Activated CD8-positive, alpha-beta memory T cell treated with anti-CD3 and anti-CD28 coated beads, Interleukin-2, amount 10 ng/mL, durations not matched to agents 7 days and 5 days (primary cell): ENCODE measurements at places on chromosomes 16 and 17.
A peak's percentile ranks its signal among the peaks of the same experiment; 100 is the strongest.

DNA sequence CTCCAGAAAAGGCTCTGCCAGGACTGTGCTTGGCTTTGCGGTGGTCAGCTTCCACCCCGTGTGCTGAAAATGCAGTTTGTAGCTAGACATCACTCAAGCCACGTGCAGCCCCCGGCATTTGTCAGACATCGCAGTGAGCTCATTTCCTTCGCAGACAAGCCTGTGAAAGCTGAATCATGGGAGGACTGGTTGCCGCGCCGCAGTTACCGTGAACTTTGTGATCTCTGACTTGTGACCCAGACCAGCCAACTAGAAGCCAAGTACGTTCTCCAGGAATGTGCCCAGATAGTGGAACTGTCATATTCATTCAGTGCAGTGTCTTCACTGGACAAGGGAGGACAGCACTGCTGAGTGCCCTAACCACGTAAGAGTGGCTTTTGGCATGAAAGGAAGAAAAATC lies 58.1 kb downstream of the NDE1 start:
- peaks cover 12% of the 10 kb centered on the region for H3K36me3 ChIP-seq
- no peaks in the 10 kb centered on the region for H3K27me3 ChIP-seq
- no peak for DNase-seq
- H3K27ac ChIP-seq = no peak overlapping the region
- no peak overlapping the region for H3K4me3 ChIP-seq
- H3K4me1 ChIP-seq = peaks cover 7% of the 10 kb centered on the region

GRCh38 chr16:26724189-26724588 lies 342.5 kb upstream of the C16orf82 start:
- H3K4me3 ChIP-seq = no peak overlapping the region
- H3K27ac ChIP-seq = no peak overlapping the region
- H3K27me3 ChIP-seq = peaks cover 1% of the 10 kb centered on the region
- H3K4me1 ChIP-seq = no peaks in the 10 kb centered on the region

- H3K27ac ChIP-seq = no peak overlapping the region
- peaks cover 14% of the 10 kb centered on the region for H3K4me1 ChIP-seq
- H3K4me3 ChIP-seq = peak overlapping the region; percentile 24
- H3K36me3 ChIP-seq = no peaks in the 10 kb centered on the region
Observed at GRCh38 chr17:2023692-2024571, 1.2 kb downstream of the RTN4RL1 start.

DNA sequence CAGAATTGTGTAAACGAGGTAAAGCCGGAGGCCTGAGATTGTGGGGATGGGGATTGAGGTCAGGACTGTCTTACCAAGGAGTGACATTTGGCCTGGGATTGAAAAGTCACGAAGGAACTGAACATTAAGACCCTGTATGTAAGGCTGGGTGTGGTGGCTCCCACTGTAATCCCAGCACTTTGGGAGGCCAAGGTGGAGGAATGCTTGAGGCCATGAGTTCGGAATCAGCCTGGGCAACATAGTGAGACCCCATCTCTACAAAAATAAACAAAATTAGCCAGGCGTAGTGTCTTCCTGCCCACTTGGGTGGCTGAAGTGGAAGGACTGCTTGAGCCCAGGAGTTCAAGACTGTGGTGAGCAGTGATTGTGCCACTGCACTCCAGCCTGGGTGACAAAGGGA lies 75.5 kb downstream of the JPH3 start:
- no peaks in the 10 kb centered on the region for H3K36me3 ChIP-seq
- peaks cover 13% of the 10 kb centered on the region for H3K4me1 ChIP-seq
- DNase-seq = no peak
- H3K27ac ChIP-seq = no peak overlapping the region
- H3K27me3 ChIP-seq = peaks cover 3% of the 10 kb centered on the region
- H3K4me3 ChIP-seq = no peak overlapping the region

DNA sequence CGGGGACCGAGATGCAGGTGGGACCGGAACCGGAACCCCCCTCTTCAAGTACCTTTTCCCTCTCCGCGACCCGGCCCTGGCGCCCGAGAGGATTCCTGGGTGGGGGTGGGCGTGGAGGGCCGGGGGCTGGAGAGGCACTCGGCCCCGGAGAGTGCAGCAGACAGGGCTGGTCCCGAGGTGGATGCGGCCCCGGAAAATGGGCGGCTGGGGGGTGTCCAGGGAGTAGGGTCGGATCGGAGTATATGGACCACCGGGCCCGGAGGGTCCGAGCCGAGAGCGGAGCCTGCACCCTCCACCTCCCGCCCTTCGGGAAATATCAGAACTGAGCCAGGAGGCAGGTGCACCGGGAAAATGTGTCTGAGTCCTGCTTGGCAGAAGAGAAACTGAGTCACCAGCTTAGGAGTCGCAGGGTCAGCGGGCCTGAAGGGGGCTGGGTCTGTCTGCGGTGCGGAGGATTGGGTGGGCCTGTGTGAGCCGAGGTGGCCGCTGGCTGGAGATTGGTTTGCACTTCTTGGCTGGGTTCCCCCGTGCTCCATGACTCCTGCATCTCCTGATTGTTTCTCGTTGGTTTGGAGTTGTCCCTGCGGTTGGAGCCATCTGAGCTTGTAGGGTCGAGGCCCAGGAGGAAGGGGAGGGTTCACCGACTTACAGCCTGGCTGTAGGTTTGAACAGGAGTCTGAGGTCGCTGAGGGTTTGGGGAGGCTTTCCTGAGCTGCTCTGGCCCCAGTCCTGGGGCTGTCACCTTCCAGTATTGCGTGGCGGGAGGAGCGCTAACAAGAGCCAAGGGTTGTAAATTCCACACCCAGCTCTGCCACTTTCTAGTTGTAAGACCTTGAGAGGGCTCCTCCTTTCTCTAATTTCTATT lies 518 bp downstream of the SH2B1 start:
- H3K4me1 ChIP-seq = peaks cover 23% of the 10 kb centered on the region
- H3K4me3 ChIP-seq = peak overlapping the region; percentile 89
- H3K27me3 ChIP-seq = no peaks in the 10 kb centered on the region

DNA sequence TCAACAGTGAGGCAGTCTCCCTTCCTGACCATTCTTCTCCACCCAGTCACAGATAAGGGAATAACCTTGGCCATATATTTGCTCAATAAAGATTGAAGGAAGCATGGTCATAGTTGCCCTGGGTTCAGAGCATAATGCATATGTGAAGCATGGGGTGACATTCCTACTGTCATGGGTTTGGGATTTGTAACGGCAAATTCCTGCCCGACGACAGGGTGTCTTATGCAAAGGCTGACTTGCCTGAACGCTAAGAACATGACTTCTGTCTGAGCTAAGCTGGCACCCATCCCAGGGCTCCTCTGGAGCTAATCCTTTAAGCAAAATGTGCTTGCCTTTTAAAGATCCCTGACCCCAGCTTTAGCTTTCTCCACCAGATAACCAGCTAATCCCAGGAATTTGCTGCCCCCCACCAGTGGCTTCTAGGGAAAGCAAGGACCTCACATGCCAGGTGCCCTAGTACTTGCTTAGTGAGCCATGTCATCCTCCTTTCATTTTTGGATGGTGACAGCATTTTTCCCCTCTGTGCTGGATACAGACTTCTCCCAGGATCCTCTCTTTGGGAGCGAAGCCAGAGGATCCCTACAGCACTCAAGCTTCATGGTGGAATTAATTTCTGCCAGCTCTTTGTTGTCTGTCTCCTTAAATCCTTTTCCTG lies 11.7 kb downstream of the SLC7A6OS start:
- H3K27ac ChIP-seq = peak overlapping the region; percentile 25
- no peaks in the 10 kb centered on the region for H3K27me3 ChIP-seq
- H3K4me1 ChIP-seq = peaks cover 2% of the 10 kb centered on the region
- DNase-seq = no peak

DNA sequence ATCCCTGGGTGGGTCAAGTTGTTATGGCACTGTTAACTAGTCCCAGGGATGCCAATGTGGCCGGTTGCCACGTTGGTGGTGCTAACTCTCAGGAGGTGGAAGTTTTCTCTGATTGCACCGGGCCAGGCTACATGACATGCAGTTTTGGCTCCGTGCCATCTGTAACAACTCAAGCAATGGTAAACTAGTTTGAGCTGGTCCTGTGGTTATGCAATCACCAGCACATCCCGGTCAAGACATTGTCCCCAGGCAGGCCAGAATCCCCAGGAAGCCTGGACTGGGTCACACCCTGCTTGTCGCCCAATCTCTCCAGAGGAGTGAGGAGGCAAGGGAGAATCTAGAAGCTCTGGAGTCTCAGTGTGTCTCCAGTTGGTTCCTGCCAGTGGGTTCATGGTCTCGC lies 10.1 kb upstream of the CCL17 start:
- DNase-seq = no peak
- H3K27ac ChIP-seq = no peak overlapping the region
- peaks cover 3% of the 10 kb centered on the region for H3K27me3 ChIP-seq
- H3K36me3 ChIP-seq = no peaks in the 10 kb centered on the region
- H3K4me1 ChIP-seq = no peaks in the 10 kb centered on the region

DNA sequence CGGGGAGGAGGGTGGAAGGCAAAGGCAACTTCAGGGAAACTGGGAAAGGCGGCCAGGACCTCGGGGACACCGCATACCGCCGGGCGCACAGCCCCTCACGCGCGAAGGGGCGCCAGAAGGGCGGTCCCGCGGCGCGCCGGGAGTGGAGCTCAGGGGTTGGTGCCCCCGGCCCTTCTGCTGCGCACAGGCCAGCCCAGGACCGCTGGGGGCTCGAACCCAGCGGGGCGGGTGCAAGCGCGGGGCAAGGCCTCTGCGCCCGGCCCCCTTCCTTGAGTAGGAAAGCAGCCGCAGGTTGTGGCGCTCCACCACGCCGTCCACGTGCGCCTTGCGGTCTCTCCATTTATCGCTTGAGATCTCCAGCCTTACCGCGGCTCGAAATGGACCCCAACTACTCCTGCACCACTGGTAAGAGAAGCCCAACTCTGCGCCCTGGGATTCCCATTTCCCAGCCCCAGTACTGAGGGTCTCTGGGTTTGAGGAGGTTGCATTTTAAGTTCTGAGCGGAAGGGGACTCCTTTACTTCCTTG lies 3.0 kb upstream of the MT1A start:
- H3K36me3 ChIP-seq = no peaks in the 10 kb centered on the region
- H3K4me3 ChIP-seq = peak overlapping the region; percentile 45
- DNase-seq = no peak
- H3K4me1 ChIP-seq = peaks cover 37% of the 10 kb centered on the region
